Immature natural killer cell (primary cell): ENCODE measurements at places on chromosomes 1 and 21.

DNA sequence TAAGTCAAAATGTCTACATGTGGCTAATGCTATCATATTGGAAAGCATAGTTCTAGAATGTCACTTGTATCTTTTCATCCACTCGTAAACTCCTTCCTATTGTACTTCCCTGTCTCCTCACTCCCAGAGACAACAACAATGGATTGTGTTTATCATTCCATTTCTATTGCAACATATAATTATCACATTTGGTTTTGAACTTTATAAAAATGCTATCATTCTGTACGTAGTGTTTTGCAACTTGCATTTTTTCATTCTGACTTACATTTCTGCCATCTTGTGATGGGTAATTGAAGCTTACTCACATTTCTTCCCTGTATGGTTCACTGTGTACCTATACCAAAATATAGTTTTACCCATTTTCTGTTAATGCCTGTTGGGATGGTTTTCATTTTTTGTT lies 14.5 kb upstream of the CSF3R start:
- H3K4me1 ChIP-seq = no peaks in the 10 kb centered on the region
- no peak overlapping the region for H3K4me3 ChIP-seq
- peaks cover 5% of the 10 kb centered on the region for H3K27me3 ChIP-seq
- no peaks in the 10 kb centered on the region for H3K36me3 ChIP-seq

GRCh38 chr21:46064870-46065214 lies 33.1 kb upstream of the COL6A2 start:
- no peak overlapping the region for H3K27ac ChIP-seq
- no peak for DNase-seq
- no peaks in the 10 kb centered on the region for H3K36me3 ChIP-seq
- H3K4me1 ChIP-seq = no peaks in the 10 kb centered on the region
- no peak overlapping the region for H3K4me3 ChIP-seq
- no peaks in the 10 kb centered on the region for H3K27me3 ChIP-seq

GRCh38 chr21:31668651-31669491 lies 9.4 kb downstream of the SOD1 start:
- H3K27me3 ChIP-seq = no peaks in the 10 kb centered on the region
- DNase-seq = no peak
- peaks cover 12% of the 10 kb centered on the region for H3K4me1 ChIP-seq
- no peak overlapping the region for H3K27ac ChIP-seq
- no peak overlapping the region for H3K4me3 ChIP-seq

- H3K27ac ChIP-seq = no peak within 1 kb of the TSS
- DNase-seq = no peak
- peaks cover 17% of the 10 kb centered on the region for H3K27me3 ChIP-seq
- H3K4me3 ChIP-seq = no peak within 1 kb of the TSS
- peaks cover 10% of the 10 kb centered on the region for H3K4me1 ChIP-seq
Measured at GRCh38 chr1:1914971-1915692, at the start of gene CALML6. CALML6 (plus strand) TSS chr1:1915260; CDS start chr1:1915281, 21 bp downstream.

DNA sequence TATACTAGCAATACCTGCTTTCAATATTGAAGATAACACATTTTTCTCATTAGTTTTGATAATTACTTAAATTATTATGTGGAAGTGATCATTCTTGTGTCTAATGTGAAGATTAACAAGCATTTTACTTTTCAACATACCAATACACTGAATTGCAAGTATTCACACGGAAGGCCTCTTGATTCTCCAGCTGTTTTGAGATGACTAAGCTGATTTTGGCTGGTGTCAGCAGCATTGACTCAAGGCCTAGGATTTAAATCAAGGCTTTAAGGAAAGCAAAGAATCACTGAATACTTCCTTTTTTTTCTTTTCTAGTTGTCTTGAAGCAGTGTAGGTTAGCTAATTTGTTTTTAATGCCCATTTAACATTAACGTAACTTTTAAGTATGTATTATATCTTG lies 373.7 kb downstream of the SRGAP2C start:
- H3K4me1 ChIP-seq = no peaks in the 10 kb centered on the region
- no peaks in the 10 kb centered on the region for H3K27me3 ChIP-seq
- no peaks in the 10 kb centered on the region for H3K36me3 ChIP-seq

GRCh38 chr1:25922971-25923552 lies 16.8 kb upstream of the STMN1 start:
- no peak overlapping the region for H3K27ac ChIP-seq
- H3K36me3 ChIP-seq = no peaks in the 10 kb centered on the region
- peaks cover 2% of the 10 kb centered on the region for H3K27me3 ChIP-seq
- H3K4me1 ChIP-seq = peaks cover 30% of the 10 kb centered on the region
- peak overlapping the region; percentile 87 for H3K4me3 ChIP-seq
- DNase-seq = no peak

- no peak for DNase-seq
- no peak overlapping the region for H3K27ac ChIP-seq
- H3K4me1 ChIP-seq = no peaks in the 10 kb centered on the region
- H3K36me3 ChIP-seq = no peaks in the 10 kb centered on the region
Measured at GRCh38 chr1:9378801-9379200, 86.1 kb downstream of the SPSB1 start.

GRCh38 chr1:216640100-216640499 lies 83.1 kb downstream of the ESRRG start:
- no peak overlapping the region for H3K4me3 ChIP-seq
- no peak for DNase-seq
- H3K27me3 ChIP-seq = no peaks in the 10 kb centered on the region
- H3K36me3 ChIP-seq = peaks cover 1% of the 10 kb centered on the region

GRCh38 chr1:15246960-15247614 lies at the start of gene FHAD1:
FHAD1 (plus strand) TSS chr1:15247223; CDS start chr1:15251785, 4,562 bp downstream.
- H3K4me3 ChIP-seq = peak within 1 kb of the TSS; percentile 78
- no peak within 1 kb of the TSS for H3K27ac ChIP-seq
- peak; percentile 55 for DNase-seq

DNA sequence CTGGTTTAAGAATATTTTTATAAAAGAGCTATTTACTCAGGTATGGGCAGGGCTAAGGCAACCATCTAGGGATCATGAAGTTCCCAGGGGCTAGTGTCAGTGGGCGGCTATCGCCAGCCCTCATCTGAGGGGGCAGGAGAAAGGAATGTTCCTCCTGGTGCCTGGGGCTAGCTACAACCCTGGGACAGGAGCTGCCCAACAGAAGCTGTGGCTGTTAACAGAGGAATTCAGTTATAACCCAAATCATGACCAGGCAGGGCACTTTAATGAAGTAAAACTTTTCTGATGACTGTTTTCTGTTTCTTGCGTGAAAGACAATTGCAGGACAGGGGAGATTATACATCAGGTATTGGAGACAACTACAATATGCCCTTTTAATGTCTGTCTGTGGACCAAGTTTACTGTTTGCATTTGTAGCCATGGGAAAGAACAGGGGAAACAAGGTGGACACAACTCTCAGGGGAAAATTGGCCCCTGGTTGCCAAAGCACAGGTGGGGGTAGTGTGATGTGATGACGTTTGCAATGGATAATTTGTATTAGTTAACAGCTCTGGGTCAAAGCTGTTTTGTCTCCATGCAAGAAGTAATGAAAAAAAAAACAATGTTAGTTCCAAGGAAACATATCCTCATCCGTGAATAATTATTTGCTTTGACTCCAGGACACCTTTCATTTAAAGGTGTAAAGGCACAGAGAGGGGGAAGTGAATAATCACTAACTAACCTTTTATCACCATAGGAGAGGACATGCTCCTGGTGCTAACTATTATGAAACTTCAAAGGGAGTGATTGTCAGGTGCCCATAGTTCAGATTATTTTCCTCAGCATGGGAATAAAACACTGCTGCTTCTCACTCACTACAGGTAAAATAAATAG lies 105.2 kb downstream of the TSEN15 start:
- DNase-seq = no peak

DNA sequence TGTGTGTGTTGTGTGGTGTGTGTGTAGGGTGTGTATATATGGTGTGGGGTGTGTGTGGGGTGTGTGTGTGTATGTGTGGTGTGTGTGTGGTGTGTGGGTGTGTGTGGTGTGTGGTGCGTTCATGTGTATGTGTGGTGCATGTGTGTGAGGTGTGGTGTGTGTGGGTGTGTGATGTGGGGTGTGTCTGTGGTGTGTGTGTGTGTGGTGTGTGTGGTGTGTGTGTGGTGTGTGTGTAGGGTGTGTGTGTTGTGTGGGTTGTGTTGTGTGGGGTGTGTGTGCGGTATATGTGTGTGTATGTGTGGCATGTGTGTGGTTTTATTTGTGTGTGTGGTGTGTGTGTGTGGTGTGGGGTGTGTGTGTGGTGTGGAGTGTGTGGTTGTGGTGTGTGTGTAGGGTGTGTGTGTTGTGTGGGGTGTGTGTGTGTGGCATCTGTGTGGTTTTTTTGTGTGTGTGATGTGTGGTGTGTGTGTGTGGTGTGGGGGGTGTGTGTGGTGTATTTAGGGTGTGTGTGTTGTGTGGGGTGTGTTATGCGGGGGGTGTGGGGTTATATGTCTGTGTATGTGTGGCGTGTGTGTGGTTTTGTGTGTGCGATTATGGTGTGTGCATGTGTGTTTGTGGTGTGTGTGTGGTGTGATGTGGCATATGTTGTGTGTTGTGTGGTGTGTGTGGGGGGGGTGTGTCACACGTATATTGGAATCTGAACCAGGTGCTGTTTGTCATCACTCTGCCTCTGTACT lies 17.1 kb upstream of the ZBTB21 start:
- no peaks in the 10 kb centered on the region for H3K36me3 ChIP-seq
- H3K27ac ChIP-seq = no peak overlapping the region
- peaks cover 8% of the 10 kb centered on the region for H3K27me3 ChIP-seq
- H3K4me1 ChIP-seq = no peaks in the 10 kb centered on the region
- DNase-seq = no peak
- H3K4me3 ChIP-seq = no peak overlapping the region

GRCh38 chr1:186655876-186656275 lies 24.3 kb downstream of the PTGS2 start:
- no peaks in the 10 kb centered on the region for H3K4me1 ChIP-seq
- no peaks in the 10 kb centered on the region for H3K36me3 ChIP-seq
- H3K27me3 ChIP-seq = no peaks in the 10 kb centered on the region
- no peak for DNase-seq

GRCh38 chr1:79264975-79265818 lies 258.7 kb upstream of the ADGRL4 start:
- no peaks in the 10 kb centered on the region for H3K36me3 ChIP-seq
- H3K27ac ChIP-seq = no peak overlapping the region
- H3K27me3 ChIP-seq = no peaks in the 10 kb centered on the region
- H3K4me1 ChIP-seq = no peaks in the 10 kb centered on the region
- no peak overlapping the region for H3K4me3 ChIP-seq
- DNase-seq = no peak

DNA sequence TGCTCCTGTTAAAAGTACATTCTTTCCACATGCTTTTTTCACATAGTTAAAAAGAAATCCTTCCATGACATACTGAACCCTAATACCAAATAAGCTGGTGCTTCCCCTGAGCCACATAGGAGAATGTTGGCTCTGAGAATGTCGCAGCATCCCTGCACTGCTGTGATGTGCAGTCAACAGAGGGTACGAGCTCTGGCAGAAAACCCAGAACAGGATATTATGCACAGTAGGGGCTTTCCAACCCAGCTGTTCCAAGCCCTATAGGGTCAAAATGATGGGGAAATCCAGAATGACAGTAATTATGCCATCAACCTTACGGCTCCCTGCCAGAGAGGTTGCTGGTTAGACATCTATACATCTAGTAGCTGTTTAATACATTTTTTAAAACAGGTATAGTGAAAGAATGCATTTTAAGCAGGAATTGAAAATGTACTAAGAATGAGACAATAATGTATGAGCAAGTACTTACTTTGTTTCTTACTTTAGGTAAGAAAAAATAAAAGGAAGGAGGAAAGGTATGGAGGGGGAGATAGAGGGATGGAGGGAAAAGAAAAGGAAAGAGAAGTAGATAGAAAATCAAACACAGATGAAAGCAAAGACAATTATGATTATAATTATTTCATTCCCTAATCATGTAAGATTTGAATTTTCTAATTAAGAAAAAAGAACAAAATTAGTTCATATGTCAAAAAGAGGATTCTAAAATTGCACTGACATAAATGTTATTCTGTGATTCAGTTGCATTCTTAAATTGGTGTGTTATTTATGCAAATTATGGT lies 126.0 kb downstream of the NR5A2 start:
- peak overlapping the region; percentile 74 for H3K4me3 ChIP-seq
- peaks cover 26% of the 10 kb centered on the region for H3K4me1 ChIP-seq
- no peaks in the 10 kb centered on the region for H3K36me3 ChIP-seq
- H3K27me3 ChIP-seq = peaks cover 5% of the 10 kb centered on the region
- peak overlapping the region; percentile 90 for H3K27ac ChIP-seq

GRCh38 chr1:206544562-206545257 lies 37.4 kb downstream of the RASSF5 start:
- H3K36me3 ChIP-seq = no peaks in the 10 kb centered on the region
- peak; percentile 78 for DNase-seq
- no peak overlapping the region for H3K4me3 ChIP-seq
- no peaks in the 10 kb centered on the region for H3K27me3 ChIP-seq
- H3K27ac ChIP-seq = peak overlapping the region; percentile 21
- H3K4me1 ChIP-seq = peaks cover 18% of the 10 kb centered on the region

GRCh38 chr1:13687151-13687715 lies 12.8 kb upstream of the PRDM2 start:
- H3K27me3 ChIP-seq = peaks cover 9% of the 10 kb centered on the region
- H3K4me1 ChIP-seq = no peaks in the 10 kb centered on the region
- DNase-seq = no peak
- no peaks in the 10 kb centered on the region for H3K36me3 ChIP-seq
- no peak overlapping the region for H3K27ac ChIP-seq

- no peak overlapping the region for H3K4me3 ChIP-seq
- no peaks in the 10 kb centered on the region for H3K4me1 ChIP-seq
- DNase-seq = no peak
- peaks cover 4% of the 10 kb centered on the region for H3K27me3 ChIP-seq
- H3K27ac ChIP-seq = no peak overlapping the region
Measured at GRCh38 chr1:5651964-5652821, 340.0 kb downstream of the NPHP4 start.

GRCh38 chr1:59116920-59117542 lies 179.9 kb upstream of the FGGY start:
- H3K4me1 ChIP-seq = no peaks in the 10 kb centered on the region
- H3K36me3 ChIP-seq = no peaks in the 10 kb centered on the region
- no peak overlapping the region for H3K4me3 ChIP-seq
- peaks cover 2% of the 10 kb centered on the region for H3K27me3 ChIP-seq

- peaks cover 13% of the 10 kb centered on the region for H3K36me3 ChIP-seq
- H3K4me3 ChIP-seq = no peak overlapping the region
- H3K27me3 ChIP-seq = peaks cover 3% of the 10 kb centered on the region
- no peak for DNase-seq
- peaks cover 1% of the 10 kb centered on the region for H3K4me1 ChIP-seq
- no peak overlapping the region for H3K27ac ChIP-seq
Measured at GRCh38 chr21:33314111-33314510, 10.7 kb upstream of the IFNAR1 start.

- DNase-seq = no peak
- H3K4me3 ChIP-seq = no peak overlapping the region
- H3K27ac ChIP-seq = peak overlapping the region; percentile 64
- peaks cover 43% of the 10 kb centered on the region for H3K4me1 ChIP-seq
- peaks cover 58% of the 10 kb centered on the region for H3K36me3 ChIP-seq
Measured at GRCh38 chr1:206905295-206906164, 8.3 kb downstream of the IL24 start.
